ENCODE measurements at places on chromosomes 11 and 22. TPM values are rescaled to one million over a fixed set of nuclear protein-coding genes. Genes with fewer than 3 reads are reported as not detected.
A peak's percentile ranks its signal among the peaks of the same experiment; 100 is the strongest.

GRCh38 chr11:36216061-36216615, 73.1 kb downstream of the COMMD9 start:
- DNase-seq: no peak
- H3K27me3 ChIP-seq: no peaks in the 10 kb centered on the region
- H3K4me3 ChIP-seq: no peak overlapping the region
- H3K36me3 ChIP-seq: no peaks in the 10 kb centered on the region
- H3K27ac ChIP-seq: no peak overlapping the region

GRCh38 chr22:29073618-29074275, 912 bp downstream of the KREMEN1 start:
- no peaks in the 10 kb centered on the region for H3K4me1 ChIP-seq
- DNase-seq: no peak
- peak overlapping the region; percentile 81 for H3K27ac ChIP-seq
- H3K36me3 ChIP-seq: no peaks in the 10 kb centered on the region
- peak overlapping the region; percentile 71 for H3K4me3 ChIP-seq

GRCh38 chr11:72014761-72015320, 16.1 kb downstream of the IL18BP start:
- peaks cover 100% of the 10 kb centered on the region for H3K36me3 ChIP-seq
- no peaks in the 10 kb centered on the region for H3K27me3 ChIP-seq
- no peak for DNase-seq
- no peaks in the 10 kb centered on the region for H3K4me1 ChIP-seq
- H3K4me3 ChIP-seq: no peak overlapping the region

DNA sequence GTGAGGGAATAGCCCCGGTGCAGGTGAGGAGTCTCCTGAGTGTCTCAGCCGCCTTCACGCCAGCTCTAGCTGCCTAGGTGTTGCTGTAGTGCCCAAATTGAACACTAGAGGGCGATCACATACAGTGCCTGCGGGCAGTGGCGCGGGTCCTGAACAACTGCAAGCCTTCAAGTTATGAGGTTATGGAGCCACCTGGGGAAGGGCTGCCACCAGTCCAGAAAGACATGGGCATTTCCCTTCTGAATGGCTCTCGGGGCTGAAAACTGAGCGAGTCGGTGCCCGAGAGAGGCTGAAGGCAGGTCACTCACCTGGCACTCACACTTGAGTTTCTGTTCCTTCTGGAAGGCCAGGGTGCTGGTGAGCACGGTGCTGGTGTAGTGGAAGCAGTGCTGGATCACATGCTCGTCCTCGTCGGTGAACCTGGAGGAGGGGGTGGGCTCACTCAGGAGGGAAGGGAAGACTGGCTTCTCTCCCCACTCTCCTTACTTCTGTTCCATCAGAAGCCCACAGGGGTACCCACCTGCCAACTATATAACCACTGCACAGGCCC, 88.4 kb downstream of the PDE2A start:
- no peaks in the 10 kb centered on the region for H3K4me1 ChIP-seq
- DNase-seq: peak; percentile 75
- no peaks in the 10 kb centered on the region for H3K27me3 ChIP-seq
- no peaks in the 10 kb centered on the region for H3K36me3 ChIP-seq
- no peak overlapping the region for H3K4me3 ChIP-seq

DNA sequence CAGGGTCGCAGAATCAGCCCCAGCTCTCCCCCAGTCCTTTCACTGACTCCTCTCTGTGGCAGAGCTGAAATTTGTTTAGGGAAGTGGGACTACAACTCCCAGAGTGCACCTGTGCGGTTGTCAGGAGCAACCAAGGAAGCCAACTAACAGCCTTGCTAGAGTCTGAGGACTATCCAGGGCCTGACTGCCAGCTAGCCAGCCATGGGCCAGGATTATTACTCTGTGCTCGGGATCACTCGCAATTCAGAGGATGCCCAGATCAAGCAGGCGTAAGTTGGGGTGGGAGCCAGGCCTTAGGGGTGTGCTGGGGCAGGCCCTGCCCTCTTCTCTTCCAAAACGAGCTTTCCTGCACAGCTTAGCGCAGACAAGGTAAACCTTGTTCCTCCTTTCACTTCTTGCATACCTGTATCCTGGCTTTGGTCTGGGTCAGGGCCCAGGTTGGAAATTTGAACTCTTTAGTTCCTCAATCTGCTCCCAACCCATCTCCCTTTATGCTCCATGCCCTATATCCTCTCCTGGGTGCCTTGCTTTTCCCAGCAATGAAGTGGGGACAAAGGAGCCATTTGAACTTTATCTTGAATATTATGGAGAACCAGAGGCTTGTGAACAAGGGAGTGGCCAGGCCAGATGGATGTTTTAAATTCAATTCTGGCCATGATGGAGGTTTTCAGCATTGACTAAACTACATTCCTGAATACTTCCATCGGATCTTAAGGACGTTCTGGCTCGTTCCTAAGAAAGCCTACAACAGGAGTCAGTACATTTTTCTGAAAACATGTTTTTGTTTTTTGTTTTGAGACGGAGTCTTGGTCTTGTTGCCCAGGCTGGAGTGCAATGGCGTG, at the start of gene DNAJB13:
DNAJB13 (plus strand) TSS at position 158 of the 842 bp plus-strand sequence; CDS start at position 202, 44 bp downstream.
- no peaks in the 10 kb centered on the region for H3K36me3 ChIP-seq
- no peak within 1 kb of the TSS for H3K4me3 ChIP-seq
- no peak for DNase-seq
- H3K4me1 ChIP-seq: no peaks in the 10 kb centered on the region

Gene NPAS4
- not detected for total RNA-seq

- no peak overlapping the region for H3K27ac ChIP-seq
- DNase-seq: no peak
- H3K4me3 ChIP-seq: no peak overlapping the region
- no peaks in the 10 kb centered on the region for H3K36me3 ChIP-seq
- no peaks in the 10 kb centered on the region for H3K4me1 ChIP-seq
These were observed 12.8 kb downstream of the PARVG start for GRCh38 chr22:44193535-44193891.

Gene BAIAP2L2
- total RNA-seq: 0.63 TPM

Gene TST
- total RNA-seq: 55.0 TPM

DNA sequence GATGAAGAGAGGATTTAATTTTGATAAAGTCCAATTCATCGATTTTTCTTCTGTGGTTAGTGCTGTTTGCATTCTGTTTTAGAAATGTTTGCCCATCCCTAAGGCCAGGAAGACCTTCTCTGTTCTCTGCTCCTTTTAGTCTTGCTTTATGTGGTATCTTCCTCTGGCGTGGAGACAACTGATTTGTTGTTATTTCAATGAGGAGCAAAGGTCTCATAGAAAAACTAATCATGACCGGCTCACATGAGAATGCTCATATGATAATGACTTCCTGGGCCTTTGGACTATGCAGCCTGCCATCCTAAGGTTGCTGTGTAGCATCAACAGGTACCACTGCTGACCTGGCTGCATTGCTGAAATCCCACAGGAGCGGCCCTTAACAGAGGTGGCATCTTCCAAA, 19.8 kb downstream of the SCGB1A1 start:
- no peaks in the 10 kb centered on the region for H3K36me3 ChIP-seq
- DNase-seq: no peak
- H3K27me3 ChIP-seq: no peaks in the 10 kb centered on the region
- H3K4me1 ChIP-seq: no peaks in the 10 kb centered on the region

DNA sequence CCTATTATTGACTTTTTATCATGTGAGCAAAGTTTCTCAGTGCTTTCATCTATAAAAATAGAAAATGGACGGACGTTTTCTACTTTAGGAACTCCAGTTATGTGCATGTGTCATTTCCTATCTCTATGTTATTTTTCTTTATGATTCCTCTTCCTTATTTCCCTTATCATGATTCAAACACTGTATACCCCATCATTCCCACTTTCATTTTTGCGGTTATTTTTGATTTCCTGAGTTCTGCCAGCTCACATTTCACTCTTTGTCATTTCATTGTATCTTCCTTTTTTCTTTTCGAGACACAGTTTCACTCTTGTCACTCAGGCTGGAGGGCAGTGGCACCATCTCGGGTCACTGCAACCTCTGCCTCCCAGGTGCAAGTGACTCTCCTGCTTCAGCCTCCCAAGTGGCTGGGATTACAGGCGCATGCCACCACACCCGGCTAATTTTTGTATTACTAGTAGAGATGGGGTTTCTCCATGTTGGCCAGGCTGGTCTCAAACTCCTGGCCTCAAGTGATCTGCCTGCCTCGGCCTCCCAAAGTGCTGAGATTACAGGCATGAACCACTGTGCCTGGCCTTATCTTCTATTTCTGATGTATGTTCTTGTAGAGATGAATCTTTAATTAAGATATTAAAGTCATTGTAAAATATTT, 21.5 kb downstream of the C11orf58 start:
- no peaks in the 10 kb centered on the region for H3K27me3 ChIP-seq
- no peak overlapping the region for H3K27ac ChIP-seq
- no peak overlapping the region for H3K4me3 ChIP-seq
- DNase-seq: no peak
- peaks cover 35% of the 10 kb centered on the region for H3K36me3 ChIP-seq

Gene PVALB
- total RNA-seq: not detected

Gene KCNK7
- not detected for total RNA-seq

DNA sequence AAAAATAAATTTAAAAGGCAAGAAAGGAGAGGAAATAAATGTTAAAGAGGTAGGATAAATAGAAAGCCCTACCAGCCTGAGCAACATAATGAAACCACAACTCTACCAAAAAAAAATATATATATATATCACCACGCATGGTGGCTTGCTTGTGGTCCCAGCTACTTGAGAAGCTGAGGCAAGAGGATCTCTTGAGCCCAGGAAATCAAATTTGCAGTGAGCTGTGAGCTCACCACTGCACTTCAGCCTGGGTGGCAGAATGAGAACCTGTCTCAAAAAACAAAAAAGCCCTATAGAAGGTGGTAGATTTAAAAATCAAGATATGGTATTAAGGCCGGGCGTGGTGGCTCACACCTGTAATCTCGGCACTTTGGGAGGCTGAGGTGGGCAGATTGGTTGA, 10.5 kb downstream of the NUCB2 start:
- no peak overlapping the region for H3K27ac ChIP-seq
- no peak for DNase-seq
- no peaks in the 10 kb centered on the region for H3K27me3 ChIP-seq
- no peak overlapping the region for H3K4me3 ChIP-seq
- no peaks in the 10 kb centered on the region for H3K4me1 ChIP-seq

- no peaks in the 10 kb centered on the region for H3K4me1 ChIP-seq
- H3K4me3 ChIP-seq: no peak overlapping the region
- no peak for DNase-seq
- H3K27me3 ChIP-seq: no peaks in the 10 kb centered on the region
- H3K27ac ChIP-seq: no peak overlapping the region
These were observed 29.9 kb downstream of the MPPED1 start for GRCh38 chr22:43441751-43442150.

Gene OR8G5
- not detected for total RNA-seq

DNA sequence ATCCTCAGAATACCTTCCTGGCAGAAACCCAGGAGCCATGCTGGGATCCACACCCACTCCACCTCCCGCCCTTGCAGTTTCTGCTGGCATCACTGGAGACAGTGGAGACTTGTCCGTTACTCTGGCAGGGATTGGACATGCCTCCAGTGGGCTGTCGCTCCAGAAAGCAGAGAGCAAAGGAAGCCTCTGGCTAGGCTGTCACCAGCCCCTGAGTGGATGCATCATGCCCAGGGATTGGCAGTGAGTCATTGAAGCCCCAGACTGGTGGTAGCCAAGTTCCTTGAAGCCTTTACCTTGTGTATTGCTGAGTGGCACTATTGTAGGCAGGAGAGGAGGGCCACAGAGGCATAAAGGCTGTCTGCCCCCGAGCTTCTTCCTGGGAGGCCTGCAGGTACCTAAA, 34.8 kb upstream of the E2F8 start:
- no peaks in the 10 kb centered on the region for H3K27me3 ChIP-seq
- H3K4me1 ChIP-seq: no peaks in the 10 kb centered on the region
- H3K36me3 ChIP-seq: no peaks in the 10 kb centered on the region
- no peak for DNase-seq
- H3K27ac ChIP-seq: no peak overlapping the region

Gene MMP27
- not detected for total RNA-seq

DNA sequence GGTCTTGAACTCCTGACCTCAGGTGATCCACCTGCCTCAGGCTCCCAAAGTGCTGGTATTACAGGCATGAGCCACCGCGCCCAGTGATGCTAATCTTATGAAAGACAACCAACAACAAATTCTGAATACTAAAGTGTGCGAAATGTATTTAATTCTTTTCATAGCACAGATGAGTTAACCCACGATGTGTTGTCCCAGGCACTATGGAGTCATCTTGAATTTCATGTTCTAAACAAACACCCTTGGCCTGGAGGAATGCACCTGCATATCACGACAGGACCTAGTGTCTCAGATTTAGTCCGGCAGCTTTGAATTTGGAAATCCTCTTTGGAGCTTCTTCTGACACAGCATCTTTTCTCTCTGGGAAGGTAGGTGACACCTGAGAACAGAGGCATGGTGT, 16.2 kb upstream of the VPREB1 start:
- H3K27ac ChIP-seq: no peak overlapping the region
- no peaks in the 10 kb centered on the region for H3K27me3 ChIP-seq
- peak; percentile 42 for DNase-seq
- H3K4me3 ChIP-seq: no peak overlapping the region
- H3K4me1 ChIP-seq: no peaks in the 10 kb centered on the region
- H3K36me3 ChIP-seq: no peaks in the 10 kb centered on the region

Gene SLC22A6
- not detected for total RNA-seq

Gene NARS2
- total RNA-seq: 14.8 TPM

Gene PHETA2
- 6.5 TPM for total RNA-seq

DNA sequence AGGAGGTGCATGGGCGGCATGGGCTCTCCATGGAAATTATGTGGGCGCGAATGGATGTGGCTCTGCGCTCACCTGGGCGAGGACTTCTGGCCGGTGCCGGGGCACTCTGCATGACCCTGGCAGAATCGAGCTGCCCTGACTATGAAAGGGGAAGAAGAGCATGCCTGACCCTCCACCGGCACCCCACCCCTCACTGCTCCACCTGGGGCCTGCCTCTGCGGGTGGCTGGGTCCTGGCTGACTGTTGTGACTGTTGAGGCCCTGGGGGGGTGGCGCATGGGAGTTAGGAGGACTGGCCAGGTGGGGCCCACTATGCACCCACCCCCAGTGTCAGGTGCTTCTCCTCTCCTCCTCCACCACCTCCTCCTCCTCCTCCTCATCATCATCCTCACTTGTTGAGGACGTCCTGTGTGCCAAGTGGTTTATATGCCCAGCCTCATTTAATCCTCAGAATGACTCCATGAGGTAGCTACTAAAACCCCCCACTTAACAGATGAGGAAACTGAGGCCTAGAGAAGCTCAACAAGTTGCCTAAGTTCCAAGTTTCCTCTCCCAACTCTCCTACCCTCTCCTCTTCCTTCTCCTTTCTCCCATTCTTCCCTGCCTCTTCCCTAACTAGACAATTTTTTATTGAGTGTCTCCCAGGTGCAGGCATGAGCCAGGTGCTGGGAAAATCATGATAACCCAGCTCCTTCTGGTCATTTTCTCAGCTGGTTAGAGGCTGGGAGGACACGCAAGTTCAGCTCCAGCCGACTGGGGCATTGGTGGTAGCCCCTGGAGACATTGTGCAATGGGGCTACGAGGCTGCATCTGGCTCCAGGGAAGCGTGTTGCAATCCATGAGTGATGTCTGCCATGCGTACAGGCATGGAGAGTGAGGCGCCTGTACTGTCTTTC, 2.3 kb downstream of the MYEOV start:
- H3K36me3 ChIP-seq: no peaks in the 10 kb centered on the region
- no peak overlapping the region for H3K4me3 ChIP-seq
- peaks cover 60% of the 10 kb centered on the region for H3K4me1 ChIP-seq
- peak; percentile 91 for DNase-seq
- no peaks in the 10 kb centered on the region for H3K27me3 ChIP-seq

All from right atrium auricular region (tissue), 2 donors.